ENCODE measurements at places on chromosomes 2 and 18.

DNA sequence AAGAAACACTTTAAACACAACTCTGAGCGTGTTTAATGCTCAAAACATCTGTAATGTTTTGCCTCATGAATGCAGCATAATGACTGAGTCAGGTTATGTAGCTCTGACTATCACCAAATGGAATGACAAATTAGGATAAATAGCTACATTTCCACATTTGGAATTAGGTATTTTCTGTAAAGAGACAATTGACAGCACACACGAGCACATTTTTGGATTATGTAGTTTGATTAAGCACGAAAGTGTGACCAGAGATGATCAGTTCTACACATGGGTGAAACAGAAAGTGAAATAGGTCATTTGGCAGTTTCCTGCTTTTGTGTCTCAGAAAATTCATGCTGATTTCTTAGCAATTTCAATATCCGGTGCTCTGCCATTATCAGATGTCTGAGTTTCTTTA, 29.0 kb downstream of the LPIN1 start:
- no peak for DNase-seq

DNA sequence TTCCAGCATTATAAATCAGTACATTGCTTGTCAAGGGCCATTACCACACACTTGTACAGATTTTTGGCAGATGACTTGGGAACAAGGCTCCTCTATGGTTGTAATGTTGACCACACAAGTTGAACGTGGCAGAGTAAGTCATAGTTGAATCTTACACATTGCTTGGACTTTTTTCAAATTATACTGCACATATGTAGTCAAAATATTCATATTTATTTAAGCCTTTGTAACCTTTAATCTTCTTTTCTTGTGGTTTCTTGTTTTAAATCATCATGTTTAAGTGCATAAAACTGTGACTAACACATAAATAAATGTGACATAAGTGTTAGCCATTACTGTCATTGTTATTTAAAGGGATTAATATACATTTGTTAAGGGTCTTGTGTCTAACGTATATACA, 52.1 kb upstream of the EPB41L5 start:
- DNase-seq, result no peak

DNA sequence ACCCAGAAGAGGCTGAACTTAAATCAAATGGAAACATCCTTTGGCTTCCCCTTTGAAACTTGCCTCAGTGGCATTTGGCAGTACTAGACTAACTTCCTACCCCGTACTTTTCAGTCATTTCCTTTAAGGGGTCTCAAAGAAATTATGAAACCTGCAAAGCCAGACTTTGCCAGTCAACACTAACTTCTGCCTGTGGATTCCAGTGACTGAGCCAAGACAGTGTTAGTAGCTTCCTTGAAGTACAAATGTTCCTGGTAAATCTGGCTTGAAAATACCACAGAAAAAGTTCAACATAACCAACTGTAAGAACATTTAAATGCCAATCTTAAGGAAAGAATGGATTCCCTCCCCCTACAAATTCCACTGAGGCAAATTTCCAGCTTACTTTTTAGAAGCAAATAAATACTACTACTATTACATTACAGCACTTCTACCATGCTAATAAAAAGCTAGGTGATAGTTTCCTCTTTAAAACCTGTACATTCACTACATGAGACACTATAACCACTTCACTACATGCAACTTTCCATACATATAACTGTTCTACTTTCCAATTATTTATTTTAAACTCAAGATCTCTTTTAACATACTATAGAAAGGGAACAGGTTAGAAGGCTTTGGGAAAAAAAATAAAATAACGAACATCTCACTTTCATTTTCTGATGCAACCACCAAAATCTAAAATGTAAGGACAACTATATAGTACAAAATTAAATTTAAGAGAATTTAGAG, 2.4 kb downstream of the PELI1 start:
- DNase-seq, result no peak

- no peak for DNase-seq
Observed at GRCh38 chr2:179137200-179137759, 87.3 kb upstream of the CCDC141 start.

- no peak for DNase-seq
Observed at GRCh38 chr18:66916834-66917233, 312.9 kb upstream of the CDH19 start.

DNA sequence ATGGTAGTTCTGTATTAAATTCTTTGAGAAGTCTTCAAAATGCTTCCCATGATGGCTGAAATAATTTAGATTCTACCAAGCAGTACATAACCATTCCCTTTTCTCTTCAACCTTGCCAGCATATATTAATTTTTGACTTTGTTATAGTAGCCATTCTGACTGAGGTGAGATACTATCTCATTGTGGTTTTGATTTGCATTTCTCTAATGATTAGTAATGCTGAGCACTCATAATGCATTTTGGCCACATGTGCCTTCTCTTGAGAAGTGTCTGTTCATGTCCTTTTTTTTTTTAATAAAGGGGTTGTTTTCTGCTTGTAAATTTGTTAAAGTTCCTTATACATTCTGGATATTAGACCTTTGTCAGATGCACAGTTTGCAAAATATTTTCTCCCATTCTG, 173.9 kb downstream of the CALCRL start:
- DNase-seq, result no peak

DNA sequence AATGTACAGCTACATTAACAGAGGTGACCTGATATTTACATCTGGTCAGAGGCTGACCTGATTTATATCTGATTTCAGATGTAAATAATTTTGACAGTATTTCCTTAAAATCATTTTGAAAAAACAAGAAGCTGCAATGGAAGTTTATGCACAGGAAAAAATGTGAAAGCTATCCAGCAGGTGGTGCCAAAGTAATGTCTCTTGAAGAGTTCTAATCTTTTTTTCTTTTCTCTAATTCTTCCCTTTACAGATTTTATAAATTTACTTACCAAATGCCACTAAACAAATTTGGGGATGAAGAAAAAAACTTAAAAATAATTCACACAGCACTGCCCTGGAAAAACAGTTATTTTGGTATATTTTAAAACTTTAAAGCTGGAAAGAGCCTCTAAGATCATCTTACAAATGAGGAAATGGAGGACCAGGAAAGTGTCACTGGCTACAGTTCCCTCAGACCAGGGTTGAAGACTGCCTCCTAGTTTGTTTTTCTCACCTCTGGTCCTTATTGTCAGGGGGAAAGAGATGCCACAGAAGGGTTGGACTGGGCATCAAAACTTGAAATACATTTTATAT, 16.4 kb upstream of the FBLN7 start:
- DNase-seq, result peak; percentile 44

GRCh38 chr2:107777974-107778373, 48.7 kb upstream of the RGPD4 start:
- no peak for DNase-seq

DNA sequence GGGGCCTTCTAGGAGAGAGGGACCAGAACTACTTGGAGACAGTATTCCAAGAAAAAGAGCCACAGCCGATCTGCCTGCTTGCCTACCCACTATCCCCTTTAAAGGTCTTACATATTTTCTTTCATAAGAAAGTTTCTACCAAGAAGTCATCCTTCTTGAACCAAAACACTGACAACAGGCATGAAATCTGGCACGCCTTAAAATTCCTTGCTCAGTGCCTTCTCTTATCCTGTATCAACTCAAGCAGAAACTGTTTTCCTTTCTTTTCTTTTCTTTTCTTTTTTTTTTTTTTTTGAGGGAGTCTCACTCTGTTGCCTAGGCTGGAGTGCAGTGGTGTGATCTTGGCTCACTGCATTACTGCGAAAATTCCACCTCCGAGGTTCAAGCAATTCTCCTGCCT, 48.3 kb upstream of the ZFP36L2 start:
- no peak for DNase-seq

- DNase-seq, result no peak
Observed at GRCh38 chr18:59353079-59353680, 5.9 kb downstream of the LMAN1 start.

GRCh38 chr2:160482673-160483072, 10.9 kb downstream of the RBMS1 start:
- DNase-seq, result no peak

DNA sequence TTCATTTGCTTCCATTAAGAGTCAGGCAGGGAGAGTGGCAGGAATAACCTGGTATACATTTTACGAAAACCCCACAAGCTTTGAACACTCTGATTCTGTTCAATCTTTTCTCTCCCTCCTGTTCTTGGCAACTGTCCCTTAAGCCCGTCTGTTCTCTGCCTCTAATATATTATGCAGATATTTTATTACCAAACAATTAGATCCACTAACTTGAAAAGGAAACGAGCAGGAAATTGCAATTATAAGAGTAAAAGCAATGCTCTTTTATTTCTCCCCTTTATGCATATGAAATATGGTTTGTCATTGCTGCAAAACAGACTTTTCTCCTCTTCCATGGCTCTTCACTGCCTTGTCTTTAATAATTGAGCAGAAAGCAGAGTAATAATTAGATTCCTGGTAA, 149.1 kb upstream of the CELF4 start:
- no peak for DNase-seq

- no peak for DNase-seq
Observed at GRCh38 chr2:194750926-194751325, 906.1 kb upstream of the SLC39A10 start.

- DNase-seq, result no peak
Observed at GRCh38 chr2:73897934-73898333, 5.1 kb downstream of the ACTG2 start.

DNA sequence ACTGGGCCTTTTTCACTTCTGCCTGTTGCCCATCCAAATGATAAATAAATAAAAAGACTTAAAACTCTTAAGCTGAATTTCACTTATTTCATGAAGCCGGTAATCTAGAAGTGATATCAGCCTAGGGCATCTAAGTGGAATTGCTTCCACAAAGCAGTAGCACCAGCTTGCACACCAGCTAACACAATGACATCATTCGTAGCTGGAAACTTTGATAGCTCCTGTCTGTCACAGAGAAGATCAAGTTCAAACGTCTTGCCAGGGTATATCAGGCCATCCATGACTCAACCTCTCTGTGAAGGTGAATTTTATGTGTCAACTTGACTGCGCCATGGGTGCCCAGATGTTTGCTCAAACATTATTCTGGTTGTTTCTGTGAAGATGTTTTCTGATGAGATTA, 161.7 kb upstream of the MYT1L start:
- DNase-seq, result no peak

DNA sequence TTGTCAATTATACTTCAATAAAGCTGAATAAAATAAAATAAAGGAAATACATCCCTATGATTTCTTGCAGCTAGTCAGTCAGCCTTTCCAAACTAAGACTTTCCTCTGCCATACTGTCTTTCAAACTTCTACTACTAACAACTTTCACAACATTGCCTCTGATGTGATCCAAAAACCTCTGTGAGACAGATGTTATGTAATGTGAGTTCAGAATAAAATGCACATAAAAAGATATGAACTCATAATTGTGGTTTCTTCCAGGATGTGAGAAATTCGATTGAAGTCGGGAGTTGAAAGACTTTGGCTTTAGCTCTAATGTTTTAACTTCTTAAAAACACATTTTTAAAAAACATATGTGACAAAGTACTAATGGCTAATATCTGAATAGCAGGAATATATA, 98.7 kb downstream of the PIGN start:
- no peak for DNase-seq

- DNase-seq, result no peak
Observed at GRCh38 chr2:54652540-54652939, 70.9 kb upstream of the EML6 start.

DNA sequence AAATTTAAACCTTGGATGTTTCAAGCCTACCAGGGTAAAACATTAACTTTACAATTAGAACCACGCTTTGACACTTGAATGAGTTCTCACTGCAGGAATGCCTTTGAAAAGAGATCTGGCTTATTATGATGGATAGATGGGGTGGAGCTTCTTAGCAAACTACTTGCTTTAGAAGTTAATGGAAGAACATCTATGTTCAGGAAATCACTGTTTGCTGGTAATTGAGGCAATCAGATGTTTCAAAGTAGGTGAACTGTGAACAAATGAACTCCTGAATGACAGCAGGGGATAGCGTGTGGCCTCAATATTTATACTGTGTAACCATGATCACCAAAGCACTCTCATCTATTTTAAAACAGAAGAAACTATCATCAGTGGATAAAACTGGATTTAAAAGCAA, 383.6 kb downstream of the PIK3C3 start:
- no peak for DNase-seq

DNA sequence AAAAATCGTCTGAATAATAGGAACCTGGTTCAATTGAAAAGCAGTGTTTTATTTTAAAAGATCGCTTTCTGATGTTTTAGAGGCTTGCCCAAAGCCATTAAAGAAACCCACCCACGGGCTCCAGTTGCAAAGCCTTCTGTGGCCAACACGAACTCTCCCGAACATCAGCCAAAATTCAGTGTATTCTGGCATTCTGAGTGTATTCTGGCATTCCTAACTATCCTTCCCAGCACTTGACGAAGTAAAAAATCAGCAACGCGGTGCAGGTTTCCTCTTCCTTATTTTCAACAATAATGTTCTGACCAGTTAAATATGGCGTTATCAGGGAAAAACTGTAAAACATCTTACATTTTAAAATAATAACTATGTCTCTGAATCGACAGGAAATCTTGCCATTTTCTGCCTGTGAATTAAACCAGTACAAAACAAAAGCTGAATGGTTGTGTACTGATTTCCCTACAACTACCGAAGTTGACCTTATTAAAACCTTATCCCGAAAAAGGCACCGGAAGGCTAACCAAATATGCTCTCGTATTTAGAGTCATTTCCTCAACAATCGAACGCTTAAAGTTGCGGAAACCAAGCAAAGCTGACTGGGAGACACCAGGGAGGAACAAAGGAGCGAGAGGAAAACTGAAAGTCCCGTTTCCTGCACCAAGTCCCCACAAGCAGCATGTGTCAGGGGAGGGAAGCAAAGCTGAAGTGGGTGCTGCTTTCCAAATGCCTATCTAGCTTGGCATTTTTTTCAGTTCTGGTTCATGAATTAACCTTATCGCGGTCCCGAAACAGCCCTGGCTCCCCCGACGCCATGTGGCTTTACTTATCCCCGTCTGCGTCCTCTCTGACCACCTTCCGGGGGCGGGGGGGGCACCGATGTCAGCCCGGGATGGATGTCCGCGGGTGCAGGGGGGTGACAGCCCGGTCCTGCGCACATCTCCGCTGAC, 44.3 kb downstream of the ZNF516 start:
- peak; percentile 32 for DNase-seq

DNA sequence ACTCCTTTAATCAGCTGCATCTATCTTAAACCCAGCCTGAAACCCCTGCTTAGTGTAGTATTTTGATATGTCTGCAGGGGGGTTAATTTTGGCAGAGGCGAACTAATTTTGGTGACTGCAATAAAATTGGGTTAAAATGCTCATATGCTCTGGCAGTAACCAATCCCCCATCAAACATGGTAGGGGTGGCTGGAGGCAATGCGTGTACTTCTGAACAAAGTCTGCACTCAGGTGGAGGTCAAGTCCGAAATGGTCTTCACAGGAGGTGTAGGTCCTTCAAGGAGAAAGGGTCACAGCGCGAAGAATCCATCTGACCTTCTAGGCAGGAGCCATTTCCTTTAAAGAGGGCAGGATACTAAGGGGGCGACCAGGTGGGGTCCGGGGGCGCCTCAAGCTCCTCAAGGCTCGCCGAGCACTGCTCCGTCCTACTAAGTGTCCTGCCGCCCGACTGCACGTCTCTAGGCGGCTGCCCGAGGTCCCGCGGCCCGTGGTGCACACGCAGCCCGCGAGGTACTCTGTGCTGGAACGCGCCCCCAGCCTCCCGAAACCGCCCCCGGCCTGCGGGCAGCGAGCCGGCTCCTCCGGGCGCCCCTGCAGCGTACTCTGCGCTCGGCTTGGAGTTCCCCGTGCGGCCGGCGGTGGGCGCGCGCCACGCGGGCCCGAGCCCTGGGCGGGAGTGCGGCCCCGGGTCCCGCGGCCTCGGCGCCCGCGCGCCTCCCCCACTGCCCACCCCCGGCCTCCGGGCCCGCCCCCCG, 1.7 kb upstream of the LDLRAD4 start:
- DNase-seq, result no peak

GRCh38 chr2:54676656-54677055, 46.8 kb upstream of the EML6 start:
- no peak for DNase-seq
